Stimulated activated CD4-positive, alpha-beta T cell treated with anti-CD3 and anti-CD28 coated beads, Interleukin-12 subunit alpha, Interleukin-12 subunit beta, amount 100 ng/mL, for 48 hours (primary cell): ENCODE measurements at places on chromosomes 16 and 17.

GRCh38 chr16:85579923-85580580 is 33.1 kb upstream of the GSE1 start:
- DNase-seq: no peak

DNA sequence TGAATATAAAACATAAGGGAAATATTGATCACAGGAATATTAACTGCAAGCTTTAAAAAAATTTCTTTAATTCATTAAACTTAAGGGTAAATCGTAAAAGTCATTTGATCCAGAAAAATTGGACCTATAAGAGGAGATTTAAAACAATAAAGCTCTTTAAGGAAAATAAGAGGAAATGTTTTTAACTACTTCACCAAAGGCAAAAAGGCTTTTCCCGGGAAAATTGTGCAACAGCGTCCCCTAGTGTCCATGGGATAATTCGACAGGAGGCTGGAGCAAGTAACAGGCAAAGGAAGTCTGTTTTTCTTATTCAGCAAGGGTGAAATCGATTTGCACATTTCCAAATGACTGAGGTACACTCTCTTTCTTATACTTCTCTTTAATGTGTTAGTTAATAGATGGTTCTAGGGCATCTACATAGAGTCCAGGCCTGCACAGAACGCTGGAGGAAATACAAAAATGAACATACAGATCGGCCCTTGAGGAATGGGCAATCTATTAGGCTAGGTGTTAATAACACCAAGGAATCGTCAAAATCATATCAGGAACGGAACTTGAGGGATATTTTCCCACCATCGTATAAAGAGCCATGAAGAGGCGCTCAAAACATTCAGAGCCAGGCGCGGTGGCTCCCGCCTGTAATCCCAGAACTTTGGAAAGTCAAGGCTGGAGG is 61.4 kb downstream of the ZNF18 start:
- DNase-seq: peak; percentile 8

DNA sequence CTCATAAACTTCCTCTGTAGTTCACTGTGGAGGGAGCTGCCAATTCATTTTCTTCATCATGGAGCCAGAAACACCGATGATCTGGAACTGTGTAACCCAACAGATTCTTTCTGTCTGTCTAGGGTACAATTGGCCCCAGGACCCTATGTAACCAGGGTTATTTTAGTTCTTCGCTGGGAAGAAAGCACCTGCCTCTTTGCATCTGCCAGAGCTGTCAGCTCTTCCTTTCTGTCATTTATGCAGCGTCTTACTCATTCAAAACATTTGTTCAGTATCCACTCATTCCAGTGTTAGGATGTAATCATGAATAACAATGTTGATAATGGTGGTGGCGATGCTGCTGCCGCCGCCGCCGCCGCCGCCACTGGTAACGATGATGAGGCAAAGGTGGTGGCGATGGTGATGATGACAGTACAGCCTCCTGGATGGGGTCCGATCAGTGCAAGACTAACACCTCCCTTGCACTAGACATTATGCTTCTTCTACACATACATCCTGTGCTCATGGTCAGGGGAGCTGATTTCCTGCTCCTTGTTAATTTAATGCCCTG is 46.1 kb downstream of the IRX5 start:
- no peak for DNase-seq

DNA sequence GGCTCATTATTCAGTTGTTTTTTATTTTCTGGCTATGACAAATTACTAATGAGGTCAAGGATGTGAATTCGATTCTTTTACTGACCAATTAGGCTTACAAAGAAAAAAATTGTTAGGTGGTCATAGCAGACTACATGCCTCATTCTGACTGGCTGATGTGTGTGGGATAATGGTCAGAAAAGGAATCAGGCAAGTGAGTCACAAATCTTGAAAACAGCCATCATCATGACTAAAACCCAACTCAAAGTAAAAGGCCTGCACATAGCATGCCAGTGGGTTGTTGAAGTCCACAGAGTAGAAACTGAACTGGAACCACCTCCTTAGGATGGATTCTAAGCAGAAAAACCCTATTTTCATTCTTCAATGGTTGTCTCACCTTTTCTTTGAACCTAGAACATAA is 8.6 kb downstream of the RPGRIP1L start:
- no peak for DNase-seq

GRCh38 chr16:30875871-30876801 is 17.7 kb downstream of the BCL7C start:
- DNase-seq: no peak

DNA sequence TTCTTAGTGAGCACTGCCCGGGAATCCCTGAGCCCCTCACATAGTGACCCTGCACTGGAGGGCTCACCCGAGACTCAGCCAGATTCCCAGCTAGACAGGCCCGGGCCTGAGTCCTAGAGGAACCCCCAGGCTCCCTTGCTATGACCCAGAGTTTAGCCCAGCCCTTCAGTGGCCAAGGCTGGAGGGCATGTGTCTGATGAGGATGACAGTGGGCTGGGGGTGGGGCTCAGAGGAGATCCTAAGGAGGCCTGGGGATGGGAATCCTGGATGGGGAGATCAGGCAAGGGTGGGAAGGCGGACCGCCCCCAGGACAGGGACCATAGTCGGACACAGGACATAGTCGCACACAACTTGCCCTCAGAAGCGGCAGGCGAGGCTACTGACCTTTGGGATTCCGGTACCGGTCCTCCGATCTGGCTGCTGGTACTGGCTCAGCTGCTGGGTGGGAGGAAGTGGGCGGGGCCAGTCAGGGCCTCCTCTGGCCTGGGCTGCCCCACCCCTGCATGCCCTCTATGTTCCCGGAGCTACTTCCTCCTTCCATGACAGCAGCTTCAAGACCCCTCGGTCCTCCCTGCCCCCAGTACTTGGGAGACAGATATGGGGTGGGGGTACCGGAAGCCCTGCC is 1.1 kb downstream of the CD79B start:
- no peak for DNase-seq
